ENCODE measurements at places on chromosomes 12 and 14.

GRCh38 chr12:122004633-122005071 is 17.0 kb upstream of the BCL7A start:
- no peak for DNase-seq

GRCh38 chr12:7219599-7220243 is 30.2 kb downstream of the PEX5 start:
- peak; percentile 64 for DNase-seq

DNA sequence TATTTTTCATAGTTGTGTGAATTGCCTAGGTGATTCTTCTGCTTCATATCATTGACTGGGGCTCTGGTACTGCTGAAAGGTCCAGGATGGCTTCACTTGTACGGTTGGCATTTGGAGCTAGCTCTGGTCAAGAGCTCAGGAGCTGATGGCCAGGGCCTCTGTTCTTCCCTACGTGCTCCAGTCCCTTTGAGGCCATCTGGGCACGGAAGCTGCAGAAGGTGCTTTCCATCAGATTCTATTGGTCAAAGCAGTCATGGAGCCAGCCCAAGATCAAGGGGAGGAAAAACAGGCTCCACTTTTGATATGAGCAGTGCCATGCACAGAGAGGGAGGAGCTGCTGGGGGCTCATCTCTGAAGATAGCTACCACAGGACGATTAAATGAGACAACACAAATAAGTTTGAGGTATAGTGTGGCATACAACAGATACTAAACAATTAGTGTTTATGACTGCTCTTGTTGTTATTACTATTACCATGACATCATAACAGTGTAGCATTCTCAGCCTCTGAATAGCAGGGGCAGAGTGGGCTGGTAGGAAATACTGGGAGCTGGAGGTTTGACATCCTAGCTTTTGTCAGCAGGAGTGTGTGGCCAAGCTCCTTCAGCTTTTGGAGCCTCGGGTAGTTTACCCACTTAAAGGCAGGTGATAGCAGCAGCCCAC is 10.4 kb downstream of the KRT83 start:
- DNase-seq: no peak

GRCh38 chr12:63020269-63020668 is 85.3 kb upstream of the PPM1H start:
- no peak for DNase-seq

- DNase-seq: no peak
Measured at GRCh38 chr14:92253381-92253894, 69.5 kb upstream of the SLC24A4 start.

GRCh38 chr14:58826845-58827686 is 189.3 kb downstream of the DACT1 start:
- DNase-seq: no peak

DNA sequence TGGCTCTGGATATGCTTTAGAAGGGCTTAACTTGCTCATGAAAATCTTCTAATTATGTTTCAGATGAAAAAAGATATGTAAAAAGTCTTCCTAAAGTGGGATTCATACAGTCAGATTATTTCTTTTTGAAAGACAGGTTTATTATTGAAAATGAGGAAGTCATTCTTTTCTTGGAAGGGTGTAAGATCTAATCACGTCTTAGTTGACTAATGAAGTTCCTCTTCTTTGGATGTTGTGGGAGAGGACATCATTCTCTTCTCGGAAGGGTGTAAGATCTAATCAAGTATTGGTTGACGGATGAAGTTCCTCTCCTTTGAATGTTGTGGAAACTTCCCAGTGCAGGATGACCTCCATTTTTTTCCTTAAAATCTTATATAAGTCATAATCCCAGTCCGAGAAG is 74.9 kb downstream of the ALG10 start:
- DNase-seq: no peak

GRCh38 chr14:30507209-30507608 is 51.7 kb upstream of the G2E3 start:
- DNase-seq: no peak

DNA sequence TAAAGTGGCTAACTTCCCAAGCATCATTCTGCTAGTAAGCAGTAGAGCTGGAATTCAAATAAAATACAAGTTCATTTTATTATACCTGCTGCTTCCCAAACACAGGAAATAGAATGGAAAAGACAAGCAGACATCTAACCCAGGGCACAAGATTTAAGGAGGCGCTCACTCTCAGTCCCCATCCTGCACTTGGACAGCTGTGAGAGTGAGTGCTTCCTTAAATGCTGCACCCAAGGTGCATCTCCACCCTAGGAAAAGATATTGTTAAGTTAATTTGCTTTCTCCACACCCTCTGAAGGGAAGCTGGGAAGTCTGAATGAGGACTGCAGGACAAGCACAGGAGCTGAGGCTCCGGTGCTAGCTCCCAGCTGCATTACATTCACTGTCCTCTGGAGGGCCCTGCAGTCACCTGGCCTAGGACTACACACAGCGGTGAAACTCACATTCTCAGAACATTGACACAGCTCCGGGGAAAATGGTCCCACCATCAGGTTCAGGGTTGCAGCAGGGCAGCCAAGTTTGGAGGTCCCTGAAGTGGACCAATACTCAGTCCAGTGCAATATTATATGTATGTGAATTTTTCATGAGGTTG is 14.2 kb downstream of the HEBP1 start:
- DNase-seq: no peak

DNA sequence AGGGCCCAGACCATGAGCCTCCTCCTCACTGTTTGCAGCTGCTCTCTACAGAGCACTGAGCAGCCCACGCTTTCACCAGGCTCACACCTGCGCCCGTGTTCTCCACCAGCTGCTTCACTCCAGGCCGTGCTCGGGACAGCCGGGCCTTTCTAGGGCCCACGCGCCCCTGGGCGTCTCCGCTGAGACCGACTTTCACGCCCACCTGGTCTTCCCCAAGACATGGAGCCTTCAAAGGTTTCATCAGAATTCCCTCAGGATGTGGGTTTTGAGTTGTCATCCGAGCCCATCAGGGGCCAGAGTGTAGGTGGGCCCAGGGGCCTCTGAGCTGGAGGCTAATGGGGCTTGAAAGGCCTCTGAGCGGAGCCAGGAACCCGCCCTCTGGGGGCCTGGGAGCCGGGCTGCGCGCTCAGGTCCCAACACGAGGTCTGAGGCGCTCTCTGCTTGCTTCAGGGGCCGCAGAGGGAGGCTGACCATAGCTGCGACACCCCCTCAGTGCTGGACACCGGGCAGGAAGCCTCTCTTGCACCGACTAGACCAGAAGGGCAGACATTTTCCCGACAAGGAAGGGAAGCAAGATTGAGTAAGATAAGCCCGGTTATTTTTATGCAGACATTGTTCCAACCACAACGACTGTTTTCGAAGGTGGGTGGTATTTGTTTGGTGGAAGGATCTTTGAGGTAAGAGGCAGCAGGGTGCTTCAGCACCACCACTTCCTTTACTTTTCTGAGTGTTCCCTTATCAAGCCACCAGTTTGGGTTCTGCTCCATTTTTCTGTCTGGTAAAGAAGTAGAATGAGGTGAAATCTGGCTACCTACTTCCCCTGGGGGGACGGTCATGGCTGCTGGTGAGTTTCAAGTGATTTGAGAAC is 125.0 kb upstream of the FUT8 start:
- DNase-seq: peak; percentile 64

- no peak for DNase-seq
Measured at GRCh38 chr12:93115198-93115601, 186.1 kb upstream of the EEA1 start.

Measured in central memory CD4-positive, alpha-beta T cell (primary cell).